A549 (cell line): ENCODE measurements at places on chromosomes 2 and 18.

GRCh38 chr2:69616755-69617154, 26.8 kb downstream of the AAK1 start:
- no peak for DNase-seq

GRCh38 chr18:58091099-58091611, 47.1 kb downstream of the NEDD4L start:
- no peak for DNase-seq

DNA sequence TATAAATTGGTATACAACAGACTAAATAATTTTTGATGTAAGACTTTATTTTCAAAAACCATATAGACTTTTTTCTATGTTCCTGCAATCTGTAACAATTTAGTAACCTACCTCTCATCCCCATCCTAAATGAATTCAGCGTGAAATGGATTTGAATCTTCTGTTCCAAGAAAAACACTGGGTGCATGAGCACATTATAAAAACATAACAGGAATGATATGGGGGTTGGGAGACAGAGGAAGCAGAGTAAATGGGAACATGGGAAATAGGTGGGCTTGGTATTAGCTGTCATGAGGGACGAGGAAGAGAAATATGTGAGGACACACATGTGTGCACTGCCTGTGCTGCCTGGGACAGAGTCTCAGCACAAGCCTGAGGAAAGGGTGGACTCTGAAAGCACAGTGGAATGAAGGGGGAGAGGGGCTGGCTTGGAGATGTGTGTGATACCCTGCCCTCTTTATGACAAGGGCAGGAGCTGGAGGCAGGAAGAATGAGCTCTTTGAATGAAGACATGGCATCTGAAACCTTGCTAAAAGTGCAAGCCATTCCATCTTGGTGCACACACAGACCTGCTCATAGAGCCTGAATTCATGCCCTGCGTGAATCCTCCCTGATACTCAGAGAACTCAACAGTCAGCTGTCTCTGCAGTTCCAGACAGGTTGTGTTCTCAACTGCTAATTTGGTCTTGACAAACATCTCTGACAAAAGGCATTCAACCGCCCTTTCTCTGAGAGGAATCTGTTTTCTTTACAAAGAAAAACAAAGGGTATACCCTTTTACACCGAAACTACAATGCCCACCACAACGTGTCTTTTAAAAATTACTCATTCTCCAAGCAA, 66.6 kb downstream of the EPB41L3 start:
- DNase-seq = no peak

DNA sequence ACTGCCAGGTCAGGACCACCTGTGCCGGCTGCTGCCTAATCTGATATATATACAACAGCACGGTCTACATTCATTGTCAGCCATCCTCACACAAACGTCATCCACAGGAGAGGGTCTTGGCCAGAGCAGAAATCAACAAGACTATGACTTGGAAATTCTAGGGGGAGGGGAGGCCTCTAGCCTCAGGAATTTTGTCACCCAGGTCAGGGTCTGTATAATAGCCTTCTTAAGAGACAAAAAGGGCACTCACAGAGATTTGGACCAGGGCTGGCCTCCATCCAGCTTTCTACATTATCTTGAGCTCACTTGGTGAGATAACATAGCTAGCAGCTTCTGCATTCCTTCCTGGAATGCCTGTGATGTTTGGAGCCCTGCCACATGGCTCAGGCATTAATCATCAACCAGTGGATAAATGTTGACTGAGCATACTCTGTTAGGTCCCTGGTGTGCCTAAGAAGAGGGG, 50.4 kb upstream of the CTIF start:
- DNase-seq = peak; percentile 50

- DNase-seq = peak; percentile 29
These were observed 45.6 kb downstream of the MTCL1 start for GRCh38 chr18:8750954-8751415.
